ENCODE measurements at places on chromosomes 16 and 17.

DNA sequence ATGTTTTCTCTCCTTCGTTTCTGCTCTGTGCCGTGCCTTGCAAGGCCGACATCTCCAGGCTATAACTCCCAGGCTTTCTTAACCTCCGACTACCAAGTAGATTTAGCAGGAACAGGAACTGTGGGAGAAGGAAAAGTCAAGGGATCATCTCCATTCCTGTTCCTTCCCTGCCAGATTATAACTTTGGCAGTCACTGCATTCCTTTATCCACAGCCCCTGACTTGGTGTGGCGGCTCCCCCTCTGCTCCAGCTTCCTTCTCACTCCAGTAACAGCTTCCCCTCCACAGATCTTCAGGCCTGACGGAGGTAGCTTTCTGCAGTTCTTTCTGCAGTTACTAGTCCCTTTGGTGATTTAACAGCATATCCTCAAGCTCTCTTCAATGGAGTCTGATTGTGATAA is 234.6 kb upstream of the MON1B start:
- no peak for DNase-seq

- DNase-seq = no peak
These were observed 19.7 kb downstream of the TMEM11 start for GRCh38 chr17:21194226-21194625.

DNA sequence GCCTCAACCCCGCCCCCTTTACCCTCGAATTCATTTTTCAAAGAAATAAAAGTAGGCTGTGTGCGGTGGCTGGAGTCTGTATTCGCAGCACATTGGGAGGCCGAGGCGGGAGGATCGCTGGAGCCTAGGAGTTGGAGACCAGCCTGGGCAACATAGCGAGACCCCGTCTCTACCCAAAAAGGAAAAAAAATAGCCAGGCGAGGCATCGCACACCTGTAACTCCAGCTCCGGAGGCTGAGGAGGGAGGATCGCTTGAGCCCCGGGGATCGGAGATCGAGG is 671 bp upstream of the TOP2A start:
- no peak for DNase-seq

DNA sequence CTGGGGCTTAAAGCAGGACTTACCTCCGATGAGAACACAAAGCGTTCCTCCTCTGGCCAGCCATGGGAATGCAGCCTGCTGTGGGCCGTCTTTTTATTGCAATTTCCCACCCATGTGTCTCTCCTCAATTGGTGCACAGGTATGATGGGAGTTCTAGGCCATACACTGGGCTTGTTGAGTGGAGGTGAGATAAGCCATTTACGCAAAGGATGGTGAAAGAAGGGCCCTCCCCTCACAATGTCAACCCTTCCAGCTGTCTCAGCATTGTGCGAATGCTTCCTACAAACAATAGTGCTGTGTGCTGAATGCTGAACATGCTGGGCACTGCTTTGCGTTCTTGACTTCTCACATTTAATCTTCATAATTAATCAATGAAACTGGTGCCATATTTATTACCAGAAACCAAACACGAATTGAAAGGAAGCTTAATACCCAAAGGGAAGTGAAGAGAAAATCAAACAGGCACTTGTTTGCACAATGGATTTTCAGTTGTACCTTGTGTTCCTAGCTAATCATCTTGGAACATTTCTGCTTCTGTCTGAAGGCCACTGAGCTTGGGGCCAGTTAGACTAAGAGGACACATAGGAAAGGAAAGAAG is at the start of gene GP2:
TSS of gene GP2 (minus strand) at position 70 of the 598 bp plus-strand sequence. CDS start 1,082 bp downstream, outside the sequence.
- peak; percentile 18 for DNase-seq

DNA sequence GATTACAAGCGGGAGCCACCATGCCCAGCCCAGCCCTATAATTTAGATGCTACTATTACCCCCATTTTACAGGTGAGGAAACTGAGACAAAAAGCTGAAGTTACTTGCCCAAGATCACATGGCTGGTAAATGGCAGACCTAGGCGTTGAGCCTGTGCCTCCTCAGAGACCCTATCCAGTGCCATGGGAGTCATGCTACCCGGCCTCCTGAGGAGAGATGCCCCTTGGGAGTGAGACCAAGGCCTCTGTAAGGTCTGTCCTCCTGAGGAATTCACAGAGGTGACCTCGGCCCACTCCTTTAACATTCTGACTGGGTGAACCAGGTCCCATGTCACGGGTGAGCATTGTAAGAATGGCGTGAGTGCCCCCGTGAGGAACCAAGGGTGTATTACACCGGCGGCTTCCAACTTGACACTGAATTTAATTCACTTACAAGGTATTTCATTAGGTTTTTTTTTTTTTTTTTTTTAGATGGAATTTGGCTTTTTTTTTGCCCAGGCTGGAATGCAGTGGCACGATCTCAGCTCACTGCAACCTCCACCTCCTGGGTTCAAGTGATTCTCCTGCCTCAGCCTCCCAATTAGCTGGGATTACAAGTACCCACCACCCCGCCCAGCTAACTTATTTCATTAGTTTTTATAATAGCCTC is 95.7 kb downstream of the ABCC6 start:
- DNase-seq = peak; percentile 80

- no peak for DNase-seq
These were observed 67.7 kb downstream of the SMG6 start for GRCh38 chr17:2235792-2236366.

DNA sequence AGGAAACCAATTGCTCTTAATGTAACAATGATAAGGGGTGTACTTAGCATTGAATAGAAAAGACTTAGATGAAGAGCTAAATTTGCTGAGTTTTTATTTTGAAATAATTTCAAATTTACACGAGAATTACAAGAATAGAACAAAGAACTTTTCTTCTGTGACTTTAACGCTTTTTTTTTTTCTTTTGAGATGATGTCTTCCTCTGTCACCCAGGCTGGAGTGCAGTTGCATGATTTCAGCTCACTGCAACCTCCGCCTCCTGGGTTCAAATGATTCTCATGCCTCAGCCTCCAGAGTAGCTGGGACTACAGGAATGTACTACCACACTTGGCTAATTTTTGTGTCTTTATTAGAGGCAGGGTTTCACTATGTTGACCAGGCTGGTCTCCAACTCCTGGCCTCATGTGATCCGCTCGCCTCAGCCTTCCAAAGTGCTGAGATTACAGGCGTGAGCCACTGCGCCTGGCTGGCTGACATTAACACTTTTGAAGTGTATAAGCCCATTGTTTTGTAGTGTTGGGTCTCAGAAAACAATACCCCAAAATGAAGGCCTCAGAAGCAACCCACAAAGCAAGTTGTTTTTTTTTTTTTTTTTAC is 2.1 kb downstream of the TEN1 start:
- no peak for DNase-seq

- DNase-seq = no peak
These were observed 12.8 kb downstream of the RSAD1 start for GRCh38 chr17:50491505-50491904.

DNA sequence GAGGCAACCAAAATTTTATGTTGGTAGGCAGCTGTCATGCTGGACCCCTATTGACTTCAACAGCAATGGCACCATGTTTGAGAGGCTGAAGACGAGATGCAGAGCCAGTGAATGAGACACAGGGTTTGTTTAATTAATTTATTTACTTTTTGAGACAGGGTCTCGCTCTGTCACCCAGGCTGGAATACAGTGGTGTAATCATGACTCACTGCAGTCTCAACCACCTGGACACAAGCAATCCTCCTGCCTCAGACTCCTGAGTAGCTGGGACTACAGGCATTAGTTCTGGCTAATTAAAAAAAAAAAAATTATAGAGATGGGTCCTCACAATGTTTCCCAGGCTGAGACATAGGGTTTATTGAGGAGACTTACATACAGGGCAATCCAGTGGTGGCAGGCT is 36.2 kb upstream of the PPM1D start:
- no peak for DNase-seq

DNA sequence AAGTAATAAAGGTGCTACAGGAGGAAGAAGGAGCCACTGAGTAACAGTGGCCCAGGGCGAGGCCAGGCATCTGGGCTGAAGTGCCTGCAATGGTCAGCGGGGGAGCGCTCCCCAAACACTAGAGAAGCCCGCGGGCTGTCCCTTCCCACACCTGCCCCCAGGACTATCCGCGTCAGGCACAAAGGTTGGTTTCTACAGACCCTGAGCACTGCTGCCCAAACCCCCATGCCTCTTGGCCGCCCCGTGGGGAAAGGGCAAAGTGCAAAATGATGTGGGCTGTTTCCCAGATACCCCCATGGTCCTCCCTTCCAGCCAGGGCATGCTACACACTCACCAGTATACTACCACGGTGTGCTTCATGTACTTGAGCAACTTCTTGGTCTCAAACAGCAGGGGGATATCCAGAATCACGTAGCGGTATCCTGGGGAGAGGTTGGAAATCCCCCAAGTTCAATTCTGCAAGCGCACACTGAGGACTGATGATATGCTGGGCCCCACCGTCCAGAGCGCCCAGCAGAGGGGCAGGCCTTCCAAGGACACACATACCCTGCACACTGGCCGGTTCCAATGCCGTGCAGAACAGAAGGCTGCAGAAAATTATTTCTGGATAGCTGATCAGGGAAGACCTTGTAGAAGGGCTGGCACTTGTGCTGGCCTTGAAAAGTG is 21.5 kb downstream of the DCAKD start:
- no peak for DNase-seq

DNA sequence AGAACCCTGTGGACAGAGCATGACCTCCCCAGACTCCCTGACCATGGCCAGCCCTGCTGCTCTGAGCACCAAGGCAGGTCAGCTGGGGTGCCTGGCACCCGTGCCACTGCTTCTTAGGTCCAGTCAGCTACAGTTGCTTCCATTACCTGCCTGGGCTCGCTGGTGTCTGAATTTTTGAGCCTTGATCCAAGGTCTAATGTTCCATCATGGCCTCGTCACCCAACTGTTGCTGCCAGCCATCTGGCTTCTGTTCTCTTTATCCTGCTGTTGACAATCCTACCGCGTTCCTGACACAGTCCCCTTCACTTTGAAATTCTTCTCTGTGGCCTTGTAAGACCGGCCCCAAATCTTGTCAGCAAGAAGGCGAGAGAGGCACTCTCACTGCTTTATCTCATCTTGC is 16.7 kb downstream of the GLYR1 start:
- DNase-seq = no peak

DNA sequence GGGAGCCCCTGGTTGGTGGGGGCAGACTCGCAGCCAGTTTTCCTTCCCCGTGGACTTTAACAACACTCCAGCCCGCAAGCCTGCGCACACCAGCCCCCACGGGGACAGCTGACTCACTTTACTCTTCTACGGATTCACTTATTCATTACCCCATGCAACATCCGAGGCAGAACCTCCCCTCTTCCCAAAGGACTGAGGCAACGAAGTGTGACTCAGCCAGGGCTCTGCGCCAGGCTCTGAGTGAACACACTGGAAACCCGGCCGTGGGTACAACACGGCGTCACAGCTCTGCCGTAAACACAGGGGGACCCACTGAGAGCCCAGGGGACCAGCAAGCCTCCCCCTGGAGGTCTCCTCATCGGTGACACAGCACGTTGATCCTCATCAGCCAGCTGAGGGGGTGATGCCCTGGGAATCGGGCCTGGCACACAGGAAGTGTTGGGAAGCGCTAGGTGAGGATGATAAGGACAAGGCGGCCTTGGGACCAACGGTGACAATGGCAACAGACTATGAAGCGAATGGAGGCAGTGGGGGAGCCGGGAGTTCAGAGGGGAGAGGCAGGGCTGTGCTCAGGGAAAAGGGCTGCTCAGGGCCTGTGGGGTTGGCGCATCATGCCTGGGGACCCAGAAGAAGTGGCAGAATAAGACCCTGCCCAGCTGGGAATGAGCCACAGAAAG is 14.6 kb downstream of the COTL1 start:
- no peak for DNase-seq

- no peak for DNase-seq
These were observed 590.6 kb upstream of the SOX9 start for GRCh38 chr17:71530248-71530647.

GRCh38 chr16:51996516-51996915 is 550.4 kb downstream of the TOX3 start:
- no peak for DNase-seq

DNA sequence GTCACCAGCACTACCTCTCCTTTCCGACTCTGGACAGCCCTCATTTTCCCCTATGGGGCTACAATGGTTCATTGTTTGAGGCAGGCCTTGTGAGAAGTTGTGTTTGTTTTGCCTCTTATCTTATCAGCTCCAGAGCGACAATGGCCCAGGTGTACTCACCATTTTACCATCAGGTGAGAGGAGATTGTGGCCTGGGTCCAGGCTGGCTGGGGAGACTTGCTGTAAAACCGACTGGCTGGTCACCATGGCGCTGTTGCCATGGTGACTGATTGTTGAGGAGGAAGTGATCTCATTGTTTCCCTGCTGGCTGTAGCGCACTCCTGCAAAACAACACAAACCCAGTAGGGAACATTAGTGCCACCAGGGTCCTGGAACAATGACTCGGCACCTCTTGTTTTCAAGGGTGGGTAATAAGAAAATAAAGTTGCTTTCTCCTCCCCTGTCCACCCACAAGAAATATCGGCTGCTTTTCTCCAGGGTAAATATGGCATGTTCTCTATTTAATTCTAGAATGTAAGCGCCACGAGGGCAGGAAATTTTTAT is 34.4 kb downstream of the HNF1B start:
- DNase-seq = peak; percentile 38

GRCh38 chr16:73420676-73421075 is 372.7 kb upstream of the ZFHX3 start:
- DNase-seq = no peak

DNA sequence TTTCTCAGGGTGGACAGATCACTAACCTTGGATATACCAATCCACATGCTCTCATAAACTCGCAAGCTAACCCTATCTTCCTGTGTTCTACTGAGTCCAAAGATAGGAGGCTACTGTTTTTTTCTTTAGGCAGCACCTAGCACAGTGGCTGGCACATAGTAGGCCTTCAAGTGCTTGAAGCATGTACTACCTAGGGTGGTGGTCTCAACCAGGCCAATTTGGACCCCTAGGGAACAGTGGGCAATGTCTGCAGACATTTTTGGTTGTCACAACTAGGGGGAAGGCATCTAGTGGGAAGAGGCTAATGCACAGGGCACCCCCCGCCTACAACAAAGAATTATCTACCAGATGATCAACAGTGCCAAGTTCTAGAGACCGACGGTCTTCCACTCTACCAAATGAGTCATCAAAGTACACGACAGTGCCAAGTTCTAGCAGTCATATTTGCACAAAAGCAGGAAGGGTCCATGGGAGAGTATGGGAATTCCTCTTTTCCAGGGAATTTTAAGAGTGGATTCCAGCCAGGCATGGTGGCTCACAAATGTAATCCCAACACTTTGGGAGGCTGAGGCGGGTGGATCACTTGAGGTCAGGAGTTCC is 390.3 kb downstream of the SLC39A11 start:
- no peak for DNase-seq

GRCh38 chr17:4796552-4796920 is 572 bp downstream of the PSMB6 start:
- peak; percentile 59 for DNase-seq

GRCh38 chr17:48748718-48749566 is 20.4 kb upstream of the HOXB13 start:
- DNase-seq = no peak

- no peak for DNase-seq
These were observed 32.2 kb upstream of the BRD7 start for GRCh38 chr16:50400967-50401348.

- no peak for DNase-seq
These were observed 13.8 kb downstream of the CTRL start for GRCh38 chr16:67917852-67918236.

Data from HEK293T (cell line).